Parietal lobe (tissue), 2 donors: ENCODE measurements at places on chromosomes 1 and 21. TPM values are rescaled to one million over a fixed set of nuclear protein-coding genes. Genes with fewer than 3 reads are reported as not detected.

The ITLN2 gene
- not detected for total RNA-seq

The ICOSLG gene
- total RNA-seq, result 0.31 TPM

The ARID4B gene
- 108 TPM for total RNA-seq

The TINAGL1 gene
- 1.6 TPM for total RNA-seq

The C1orf56 gene
- 4.1 TPM for total RNA-seq

The UMODL1 gene
- not detected for total RNA-seq

The RNF207 gene
- 16.0 TPM for total RNA-seq

The ARHGEF10L gene
- total RNA-seq, result 44.8 TPM

The GART gene
- 117 TPM for total RNA-seq

The LCE1D gene
- total RNA-seq, result not detected

The HEYL gene
- total RNA-seq, result 0.63 TPM

The SAMSN1 gene
- total RNA-seq, result 5.0 TPM

The NDUFV3 gene
- 33.8 TPM for total RNA-seq

The ZBTB21 gene
- 12.8 TPM for total RNA-seq

The SLAMF9 gene
- not detected for total RNA-seq

The CFHR2 gene
- total RNA-seq, result not detected

The TMEM200B gene
- 0.63 TPM for total RNA-seq

The CFAP107 gene
- not detected for total RNA-seq

The CAMSAP2 gene
- total RNA-seq, result 146 TPM

The LCE2B gene
- not detected for total RNA-seq
